Activated T-cell treated with anti-CD3 and anti-CD28 coated beads for 48 hours (primary cell): ENCODE measurements at places on chromosomes 5 and 9.
A peak's percentile ranks its signal among the peaks of the same experiment; 100 is the strongest.

GRCh38 chr9:33172256-33173238 is 5.4 kb upstream of the B4GALT1 start:
- no peak for DNase-seq

DNA sequence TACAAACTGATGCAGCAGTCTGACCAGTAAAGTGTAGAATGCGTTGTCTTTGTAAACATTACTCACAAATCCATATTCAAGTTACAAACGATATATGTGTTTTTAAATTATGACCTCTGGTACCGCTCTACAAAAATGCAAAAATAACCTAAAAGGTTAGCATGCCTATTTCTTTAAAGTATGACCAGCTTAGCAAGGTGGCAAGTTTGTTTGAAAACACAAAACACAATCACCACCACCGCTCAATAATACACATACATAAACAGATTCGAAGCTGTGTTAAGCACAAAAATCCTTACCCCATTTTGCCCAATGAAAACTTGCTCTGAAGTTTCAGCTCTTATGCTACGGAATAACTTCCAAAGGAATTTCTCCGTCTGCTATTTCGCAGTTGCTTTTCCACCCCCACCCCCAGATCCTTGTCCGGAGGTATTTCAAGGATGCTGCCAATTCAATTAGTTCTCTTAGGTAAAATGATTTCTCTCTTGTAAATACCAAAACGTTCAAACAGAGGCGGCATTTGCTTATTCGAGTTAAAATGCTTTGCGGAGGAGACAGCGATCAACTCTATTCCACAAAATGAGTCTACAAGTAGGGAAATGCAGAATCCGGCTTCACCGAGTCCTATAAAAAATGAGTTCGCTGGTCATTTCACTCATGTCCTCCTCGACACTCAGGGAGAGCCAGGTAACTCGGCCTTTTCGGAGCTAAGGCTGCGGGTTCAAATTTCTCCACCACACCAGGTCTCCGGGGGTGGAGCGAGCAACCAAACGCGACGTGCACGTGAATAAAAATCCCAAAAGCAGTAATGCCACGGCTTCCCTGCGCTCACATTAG is 1.2 kb downstream of the HOMER1 start:
- peak; percentile 2 for DNase-seq

DNA sequence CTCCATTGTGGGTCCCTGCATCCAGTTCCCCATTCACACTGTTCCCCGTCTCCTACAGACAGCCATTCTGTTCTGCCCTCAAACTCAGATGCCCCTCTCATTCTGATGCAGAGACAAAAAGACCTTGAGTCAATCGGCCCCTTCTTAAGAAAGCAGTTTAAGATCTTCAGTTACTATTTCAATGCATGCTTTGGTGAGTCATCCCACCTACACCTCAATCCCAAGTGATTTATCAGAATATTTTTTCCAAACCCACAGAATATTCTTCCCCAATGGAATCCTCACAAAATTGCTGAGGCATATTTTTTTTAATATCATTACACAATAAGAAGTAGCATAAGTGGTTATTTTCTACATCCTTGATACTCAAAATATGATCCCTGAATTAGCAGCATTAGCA is 92.4 kb upstream of the SLC1A1 start:
- no peak for DNase-seq

- DNase-seq: no peak
These were observed 1915.1 kb downstream of the MAT2B start for GRCh38 chr5:165420493-165420892.
